ENCODE measurements at places on chromosomes 6 and 20.

- no peak for DNase-seq
These were observed 770.8 kb downstream of the EPHA7 start for GRCh38 chr6:92648364-92649086.

DNA sequence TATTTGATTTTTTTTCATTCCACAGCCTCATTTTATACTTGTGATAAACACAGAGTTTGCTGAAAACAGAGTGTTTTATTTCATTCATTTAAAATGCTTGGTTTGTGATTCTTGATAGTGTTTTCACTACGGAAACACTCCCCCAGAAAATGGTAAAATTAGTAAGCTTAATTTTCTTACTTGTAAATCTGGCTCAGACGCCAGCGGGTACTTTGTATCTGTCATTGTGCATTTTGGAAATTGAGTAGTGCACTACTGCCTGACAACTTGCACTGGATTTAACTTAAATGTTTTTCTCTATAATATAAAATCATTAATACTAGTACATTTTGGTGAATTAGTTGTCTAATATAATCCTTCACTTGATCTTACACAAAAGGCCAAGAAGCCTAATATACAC is 37.0 kb upstream of the HINT3 start:
- DNase-seq = no peak

DNA sequence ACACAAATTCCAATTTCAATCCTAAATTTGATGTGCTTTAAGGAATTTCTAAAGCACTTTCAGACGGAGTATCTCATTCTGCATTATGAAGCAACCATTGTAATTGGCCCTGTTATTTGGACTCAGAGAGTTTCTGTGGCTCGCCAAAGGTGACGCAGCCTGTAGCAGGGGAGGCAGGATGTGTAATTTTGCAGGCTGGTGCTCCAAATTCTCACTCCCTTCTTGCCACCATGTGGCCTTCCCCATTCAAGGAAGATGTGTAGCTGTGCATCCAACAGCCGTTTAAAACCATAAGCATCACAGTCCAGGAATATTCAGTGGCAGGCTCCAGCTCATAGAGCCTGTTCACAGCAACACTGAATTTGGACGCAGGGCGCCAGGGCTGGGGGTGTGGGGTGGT is 45.8 kb downstream of the AGPAT4 start:
- DNase-seq = no peak

DNA sequence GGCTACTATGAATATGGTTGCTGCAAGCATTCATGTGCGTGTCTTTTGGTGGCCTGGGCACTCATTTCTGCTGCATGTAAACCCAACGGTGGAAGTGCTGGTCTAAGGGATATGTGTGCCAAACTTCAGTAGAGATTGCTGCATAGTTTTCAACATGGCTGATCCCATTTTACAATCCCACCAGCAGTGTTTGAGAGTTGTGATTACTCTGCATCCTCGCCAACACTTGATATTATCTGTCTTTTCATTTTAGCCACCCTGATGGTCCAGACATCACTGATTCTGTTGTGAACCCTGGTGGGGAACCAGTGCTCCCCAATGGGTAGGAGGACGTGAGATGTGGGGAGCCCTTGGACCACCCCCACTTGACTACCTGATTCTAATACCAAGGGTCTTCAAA is 27.5 kb downstream of the PACSIN1 start:
- DNase-seq = no peak

DNA sequence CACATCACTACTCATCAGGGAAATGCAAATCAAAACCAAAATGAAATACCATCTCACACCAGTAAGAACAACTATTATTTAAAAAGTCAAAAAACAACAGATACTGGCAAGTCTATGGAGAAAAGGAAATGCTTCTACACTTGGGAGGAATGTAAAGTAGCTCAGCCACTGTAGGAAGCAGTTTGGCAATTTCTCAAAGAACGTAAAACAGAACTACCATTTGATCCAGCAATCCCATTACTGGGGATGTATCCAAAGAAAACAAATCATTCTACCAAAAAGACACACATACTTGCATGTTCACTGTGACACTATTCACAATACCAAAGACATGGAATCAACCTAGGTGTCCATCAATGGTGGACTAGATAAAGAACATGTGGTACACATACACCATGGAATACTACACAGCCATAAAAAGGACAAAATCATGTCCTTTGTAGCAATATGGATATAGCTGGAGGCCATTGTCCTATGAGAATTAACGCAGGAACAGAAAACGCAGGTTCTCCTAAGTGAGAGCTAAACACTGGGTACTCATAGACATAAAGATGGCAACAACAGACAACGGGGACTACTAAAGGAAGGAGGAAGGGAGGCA is 260.4 kb downstream of the RNGTT start:
- DNase-seq = no peak

- DNase-seq = no peak
These were observed 123.8 kb downstream of the CDKAL1 start for GRCh38 chr6:20658053-20658452.
